ENCODE measurements at places on chromosomes 12 and 14.

DNA sequence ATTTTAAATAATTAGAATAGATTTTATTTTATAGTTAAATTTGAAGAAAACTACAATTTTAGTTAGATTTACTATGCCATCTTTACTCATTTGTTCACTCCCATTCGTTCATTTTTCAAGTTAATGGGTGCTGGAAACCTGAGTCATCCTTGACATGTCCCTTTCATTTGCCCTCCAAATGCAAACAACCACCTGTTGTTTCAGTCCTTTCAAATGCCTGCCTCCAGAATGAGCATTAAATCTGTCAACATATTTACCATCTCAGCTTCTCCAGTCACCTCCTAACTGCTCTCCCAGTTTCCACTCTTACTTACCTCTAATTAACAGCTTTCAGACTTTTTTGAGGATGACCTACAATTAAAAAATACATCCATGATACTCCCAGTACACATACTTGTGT, 375.5 kb downstream of the RAD51B start:
- DNase-seq = no peak

GRCh38 chr12:53602176-53602864, 23.9 kb downstream of the ATF7 start:
- DNase-seq = no peak

- DNase-seq = no peak
Observed at GRCh38 chr14:70114621-70115156, 74.1 kb downstream of the SLC8A3 start.

GRCh38 chr12:4005851-4006430, 132.7 kb upstream of the PARP11 start:
- DNase-seq = no peak

- DNase-seq = no peak
Observed at GRCh38 chr14:52413729-52414408, 99.8 kb downstream of the PTGER2 start.

GRCh38 chr12:116366824-116367223, 89.3 kb upstream of the MED13L start:
- no peak for DNase-seq

DNA sequence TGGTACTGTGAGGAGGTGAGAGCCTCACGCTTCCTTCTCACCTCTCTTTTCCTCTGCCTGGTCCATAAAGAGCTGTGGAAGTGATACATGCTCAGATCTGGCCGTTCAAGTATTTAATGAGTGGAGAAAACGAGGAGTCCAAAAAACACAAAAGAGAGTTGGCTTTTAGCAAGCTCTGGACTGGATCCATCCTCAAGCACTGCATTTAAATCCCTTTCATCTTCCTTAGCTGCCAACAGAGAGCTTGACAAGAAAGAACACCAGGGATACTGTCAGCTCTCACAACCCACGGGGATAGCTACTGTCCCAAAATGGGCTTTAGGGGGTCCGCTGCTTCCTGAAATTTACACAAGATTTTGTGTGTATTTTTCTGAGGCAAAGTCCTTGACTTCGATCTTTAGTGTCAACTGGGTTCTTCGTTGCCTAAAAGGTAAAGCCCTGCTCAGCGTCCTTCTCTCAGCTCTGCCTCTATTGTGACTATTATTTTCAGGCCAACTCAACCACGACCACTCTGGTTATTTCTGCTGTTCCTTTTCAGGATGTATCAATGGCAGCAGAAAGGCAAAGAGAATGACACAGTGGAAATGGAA, 120.9 kb downstream of the TMTC1 start:
- DNase-seq = no peak

DNA sequence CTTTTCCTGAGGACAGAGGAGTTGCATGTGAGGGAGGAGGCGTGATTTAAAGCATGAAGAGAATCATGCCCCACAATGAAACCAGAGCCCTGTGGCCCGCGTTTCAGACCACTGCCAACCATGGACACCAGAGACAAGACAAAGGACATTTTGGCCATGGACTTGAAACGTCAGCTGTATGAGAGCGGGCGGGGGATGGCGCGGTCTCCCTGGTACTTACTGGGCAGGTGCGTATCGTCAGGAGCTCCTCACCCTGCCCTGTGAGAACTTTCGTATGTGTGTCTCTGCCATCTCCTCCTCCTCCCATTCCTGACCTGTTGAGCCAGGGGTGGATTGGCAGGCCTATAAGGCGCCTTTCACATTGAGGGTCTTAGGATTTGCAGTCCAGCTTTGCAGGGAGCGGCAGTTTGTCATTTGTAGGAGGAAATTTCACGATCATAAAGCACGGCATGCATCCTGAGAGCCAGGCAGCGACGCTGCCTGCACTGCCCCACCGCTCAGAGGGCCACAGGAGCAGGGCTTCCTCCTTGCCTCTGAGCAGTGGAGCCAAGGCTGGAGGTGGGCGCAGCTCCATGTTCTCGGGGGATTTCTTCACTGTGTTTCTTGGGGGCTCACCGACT, 22.2 kb downstream of the SFSWAP start:
- no peak for DNase-seq

DNA sequence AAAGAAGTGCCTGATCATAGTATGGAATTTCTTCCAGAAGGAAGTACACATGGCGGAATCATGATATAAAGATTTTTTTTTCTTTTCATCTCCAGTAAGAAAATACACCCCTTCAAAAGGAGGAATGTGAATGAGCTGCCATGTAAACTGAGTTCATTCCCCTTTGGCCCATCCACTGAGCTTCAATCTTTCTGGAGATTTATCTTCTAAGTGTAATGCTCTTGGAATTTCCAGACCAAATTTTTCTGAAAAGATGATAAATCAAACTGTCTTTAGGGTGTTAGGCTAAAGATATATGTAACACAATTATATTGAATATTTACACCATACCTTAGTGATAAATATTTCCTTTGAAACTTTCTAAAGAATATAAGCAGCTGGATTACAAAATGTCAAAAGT, 5.2 kb downstream of the DCN start:
- no peak for DNase-seq

DNA sequence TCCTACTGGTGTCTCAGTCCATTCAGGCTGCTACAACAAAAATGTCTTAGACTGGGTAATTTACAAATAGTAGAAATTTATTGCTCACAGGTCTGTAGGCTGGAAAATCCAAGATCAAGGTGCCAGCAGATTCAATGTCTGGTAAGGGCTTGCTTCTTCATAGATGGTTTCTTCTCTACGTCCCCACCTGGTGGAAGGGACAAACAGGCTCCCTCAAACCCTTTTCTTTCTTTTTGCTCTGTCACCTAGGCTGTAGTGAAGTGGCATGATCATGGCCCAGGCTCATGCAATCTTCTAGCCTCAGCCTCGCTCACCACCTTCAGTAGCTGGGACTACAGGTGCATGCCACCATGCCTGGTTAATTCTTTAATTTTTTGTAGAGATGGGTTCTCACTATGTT, 106.8 kb upstream of the RPH3A start:
- no peak for DNase-seq

- no peak for DNase-seq
Observed at GRCh38 chr12:31584782-31585181, 6.2 kb downstream of the DENND5B start.
